ENCODE measurements at places on chromosomes 16 and 17. TPM values are rescaled to one million over a fixed set of nuclear protein-coding genes. Genes with fewer than 3 reads are reported as not detected.

GRCh38 chr17:21005803-21006202 is 37.0 kb downstream of the USP22 start:
- no peak for DNase-seq

DNA sequence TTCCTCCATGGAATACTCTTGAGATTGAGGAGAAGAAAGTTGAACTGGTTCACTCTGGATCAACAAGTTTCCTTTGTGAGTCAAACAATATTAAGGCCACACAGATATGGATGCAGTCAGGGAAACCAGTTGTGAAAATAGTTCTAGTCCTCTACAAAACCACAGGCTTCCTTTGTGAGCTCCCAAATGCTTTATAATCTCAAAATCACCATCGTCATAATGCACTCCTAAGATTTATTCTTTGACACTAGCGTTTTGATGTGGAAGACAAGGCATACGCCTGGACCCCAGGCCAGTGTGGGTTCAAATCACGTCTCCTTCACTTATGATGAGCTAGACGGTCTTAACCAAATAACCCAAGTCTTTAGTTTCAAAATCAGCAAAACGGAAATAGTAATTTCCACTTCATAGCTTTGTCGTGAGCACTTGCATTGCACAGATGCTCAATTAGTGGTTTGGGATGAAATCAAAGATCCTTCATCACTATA is 142.6 kb downstream of the STX8 start:
- DNase-seq, result peak; percentile 34

DNA sequence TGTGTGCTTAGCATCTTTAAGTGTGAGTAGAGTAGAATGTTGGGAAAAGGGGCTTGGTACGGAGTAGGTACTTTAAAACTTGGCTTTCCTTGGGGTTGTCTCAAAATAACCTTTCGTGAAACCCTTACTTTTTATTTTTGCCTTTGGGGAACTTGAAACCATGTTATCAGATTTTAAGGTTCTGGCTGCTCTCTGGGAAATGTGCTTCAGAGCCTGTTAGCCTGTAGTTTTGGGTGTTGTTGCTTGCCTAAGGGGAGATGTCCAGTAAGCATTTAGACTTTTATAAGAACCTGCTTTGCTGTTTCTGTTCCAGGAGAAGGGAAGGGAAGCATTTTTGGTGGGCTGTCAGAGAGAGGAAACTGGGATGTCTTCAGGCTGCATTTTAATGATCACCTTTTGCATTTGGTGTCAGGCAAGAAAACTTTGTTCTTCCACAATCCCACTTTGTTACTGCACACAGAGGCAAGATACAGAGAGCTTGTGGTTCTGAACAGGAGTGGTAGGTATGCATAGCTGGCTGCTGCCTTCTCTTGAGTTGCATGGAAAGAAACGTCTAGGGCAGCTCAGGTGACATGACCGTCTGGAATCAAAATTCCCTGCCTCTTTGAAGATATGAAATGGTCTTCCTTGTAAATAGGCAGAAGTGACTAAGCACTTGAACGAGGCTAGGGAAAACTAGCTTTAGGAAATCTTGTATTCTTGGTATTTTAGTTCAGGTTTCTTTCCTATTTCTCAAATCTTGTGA is 1.7 kb downstream of the RABEP1 start:
- peak; percentile 17 for DNase-seq

The MAP3K3 gene
- total RNA-seq, result 23.7 TPM

The MT1H gene
- total RNA-seq, result 0.40 TPM

GRCh38 chr17:8965394-8966168 is at the start of gene PIK3R5:
PIK3R5 (minus strand) TSS chr17:8965707; CDS start chr17:8911494, 54,213 bp downstream.
- peak; percentile 61 for DNase-seq

DNA sequence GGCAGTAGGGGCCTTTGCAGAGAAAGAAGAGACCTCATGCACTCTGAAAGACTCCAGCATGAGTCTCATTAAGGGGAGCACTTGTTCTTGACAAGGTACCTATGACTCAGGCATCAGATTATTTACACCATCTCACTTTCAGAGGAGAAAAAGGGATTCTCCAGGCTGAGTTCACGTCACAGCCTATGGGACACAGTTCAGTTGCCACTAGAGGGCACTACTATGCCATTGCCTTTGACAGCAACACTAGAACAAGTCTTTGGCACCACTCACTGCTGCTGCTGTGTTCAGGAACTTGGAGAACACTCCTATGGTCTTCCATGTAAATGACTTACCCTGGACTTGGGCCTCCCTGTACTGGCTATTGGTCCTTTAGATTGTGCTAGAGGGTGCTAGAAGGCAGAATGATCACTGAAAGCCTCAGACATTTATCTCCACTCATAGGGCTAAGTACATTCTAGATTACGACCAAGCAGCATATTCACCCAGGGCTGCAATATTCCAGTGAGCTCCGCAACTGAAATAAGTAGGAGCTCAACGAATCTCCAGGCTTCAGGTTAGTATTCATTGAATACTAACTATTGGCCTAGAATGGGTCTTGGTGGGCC is 225.1 kb upstream of the CA10 start:
- peak; percentile 70 for DNase-seq

GRCh38 chr17:19334331-19334730 is 28.2 kb downstream of the B9D1 start:
- DNase-seq, result no peak

DNA sequence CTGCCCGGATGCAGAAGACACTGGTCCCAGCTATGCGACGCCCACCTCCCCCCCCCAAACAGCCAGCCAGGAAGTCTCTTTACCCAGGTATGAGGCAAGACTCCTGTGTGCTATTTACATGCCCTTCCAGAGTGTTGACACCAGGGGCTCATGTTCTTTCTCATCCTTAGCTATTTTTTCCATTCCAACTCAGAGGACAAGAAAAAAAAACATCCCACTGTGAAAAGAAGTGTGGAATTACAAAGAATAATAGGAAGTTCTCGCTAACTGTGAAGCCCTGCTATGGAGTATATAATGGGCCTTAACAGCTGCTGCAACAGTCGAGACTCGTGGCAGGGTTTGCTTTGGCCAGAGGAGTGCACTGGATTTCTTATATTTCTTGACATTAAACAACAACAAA is 584.9 kb downstream of the CDH13 start:
- peak; percentile 4 for DNase-seq

The GRAP gene
- 2.7 TPM for total RNA-seq

The TP53TG3 gene
- not detected for total RNA-seq

The SDR42E1 gene
- 0.93 TPM for total RNA-seq

GRCh38 chr17:74201250-74201649 is 2.2 kb upstream of the RPL38 start:
- DNase-seq, result peak; percentile 84

DNA sequence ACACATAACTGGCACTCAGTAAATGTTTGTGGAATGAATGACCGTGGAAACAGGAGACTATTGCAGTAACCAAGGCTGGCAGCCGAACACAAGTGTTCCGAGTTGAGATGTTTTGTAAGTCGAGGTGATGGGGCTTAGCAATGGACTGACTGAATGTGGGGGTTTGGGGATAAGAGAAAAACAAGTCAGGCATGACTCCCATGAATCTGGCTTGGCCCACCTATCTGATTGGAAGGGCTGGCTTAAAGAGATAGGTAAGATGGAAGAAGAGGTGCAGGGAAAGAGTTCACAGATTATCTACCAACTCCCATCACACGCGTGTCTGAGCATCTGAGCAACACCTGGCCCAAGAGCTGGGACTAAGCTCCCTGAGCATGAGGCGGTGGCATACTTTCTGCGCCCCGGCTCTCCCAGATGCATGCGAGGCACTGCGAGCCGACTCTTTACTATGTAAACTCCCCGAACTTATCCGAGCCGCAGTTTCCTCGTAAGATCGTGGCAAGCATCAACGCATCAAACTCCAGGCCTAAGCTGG is 539 bp downstream of the IFT20 start:
- peak; percentile 33 for DNase-seq

DNA sequence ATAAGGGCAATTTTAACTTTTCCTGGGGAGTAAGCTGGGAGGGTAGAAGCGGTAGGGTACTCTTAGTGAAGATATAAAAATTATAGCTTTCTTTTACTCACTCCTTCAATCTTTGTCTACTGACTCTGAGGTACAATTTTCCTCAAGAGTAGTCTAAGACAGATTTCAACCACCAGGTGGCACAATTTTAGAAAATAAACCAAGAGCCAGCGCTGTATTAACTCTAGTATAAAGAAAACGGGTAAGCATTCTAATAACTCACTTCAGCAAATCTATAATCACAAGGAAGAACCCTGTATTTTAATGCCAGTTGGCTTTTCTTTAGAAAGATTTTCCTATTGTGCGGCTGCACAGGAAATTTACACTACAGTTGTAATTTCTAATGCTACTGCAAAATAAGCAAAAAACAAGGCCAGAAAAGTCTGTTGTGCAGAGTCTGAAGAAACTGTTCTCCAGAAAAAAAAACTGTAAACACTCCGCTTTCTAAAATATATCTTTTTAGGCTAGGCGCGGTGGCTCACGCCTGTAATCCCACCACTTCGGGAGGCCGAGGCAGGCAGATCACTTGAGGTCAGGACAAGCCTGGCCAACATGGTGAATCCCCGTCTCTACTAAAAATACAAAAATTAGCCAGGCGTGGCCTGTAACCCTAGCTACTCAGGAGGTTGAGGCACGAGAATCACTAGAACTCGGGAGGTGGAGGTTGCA is 1.9 kb downstream of the CMC2 start:
- DNase-seq, result peak; percentile 82

DNA sequence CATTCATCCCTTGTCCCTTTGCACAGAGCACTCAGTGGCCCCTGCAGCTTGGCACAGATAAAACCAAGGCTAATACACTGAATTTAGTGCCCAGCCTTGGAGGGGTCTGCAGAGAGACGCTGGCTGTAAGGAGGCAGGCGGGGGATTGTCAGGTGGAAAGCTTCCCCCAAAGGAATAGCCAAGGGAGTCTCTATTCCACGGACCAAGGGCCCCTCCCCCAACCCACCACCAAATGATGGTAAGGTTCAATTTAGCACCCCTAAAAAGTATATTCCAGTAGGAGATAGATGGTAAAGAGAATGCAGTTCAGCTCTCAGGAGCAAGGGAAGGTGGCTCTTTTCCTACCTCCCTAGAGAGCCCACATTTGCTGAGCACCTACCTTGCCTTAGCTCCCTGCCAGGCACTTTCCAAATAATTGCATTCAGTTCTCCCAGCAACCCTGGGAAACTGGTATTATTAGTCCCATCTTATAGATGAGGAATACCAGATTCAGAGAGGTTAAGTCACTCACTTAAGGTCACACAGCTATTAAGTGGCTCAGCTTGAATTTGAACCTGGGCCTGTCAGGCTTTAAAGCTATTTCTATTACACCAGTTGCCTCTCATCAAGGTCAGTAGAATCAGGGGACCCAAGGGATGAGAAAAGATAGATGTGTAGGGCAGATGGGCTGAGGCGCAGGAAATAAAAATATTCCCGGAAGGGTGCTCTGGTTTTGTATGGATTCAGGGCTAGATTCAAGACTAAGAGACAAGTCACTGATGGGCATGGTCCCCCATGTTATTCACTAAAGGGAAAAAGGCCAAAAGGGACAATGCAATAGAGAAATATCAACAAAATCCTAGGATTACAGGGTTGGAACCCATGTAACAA is 20.0 kb upstream of the ZFHX3 start:
- peak; percentile 12 for DNase-seq

- no peak for DNase-seq
Observed at GRCh38 chr16:66271074-66272060, 95.1 kb upstream of the CDH5 start.

DNA sequence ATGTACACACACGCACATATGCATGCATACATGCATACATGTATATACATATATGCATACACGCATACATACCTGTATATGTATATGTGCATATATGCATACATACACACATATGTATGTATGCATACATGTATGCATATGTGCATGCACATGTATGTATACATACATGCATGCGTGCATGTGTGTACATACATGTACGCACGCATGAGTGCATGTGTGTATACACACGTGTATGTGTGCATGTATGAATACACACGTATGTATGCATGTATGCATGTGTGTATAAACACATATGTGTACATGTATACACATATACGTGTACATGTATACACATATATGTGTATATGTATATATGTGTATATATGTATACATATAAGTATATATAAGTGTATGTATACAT is 28.5 kb upstream of the DLX3 start:
- DNase-seq, result no peak

The ZPBP2 gene
- total RNA-seq, result not detected

DNA sequence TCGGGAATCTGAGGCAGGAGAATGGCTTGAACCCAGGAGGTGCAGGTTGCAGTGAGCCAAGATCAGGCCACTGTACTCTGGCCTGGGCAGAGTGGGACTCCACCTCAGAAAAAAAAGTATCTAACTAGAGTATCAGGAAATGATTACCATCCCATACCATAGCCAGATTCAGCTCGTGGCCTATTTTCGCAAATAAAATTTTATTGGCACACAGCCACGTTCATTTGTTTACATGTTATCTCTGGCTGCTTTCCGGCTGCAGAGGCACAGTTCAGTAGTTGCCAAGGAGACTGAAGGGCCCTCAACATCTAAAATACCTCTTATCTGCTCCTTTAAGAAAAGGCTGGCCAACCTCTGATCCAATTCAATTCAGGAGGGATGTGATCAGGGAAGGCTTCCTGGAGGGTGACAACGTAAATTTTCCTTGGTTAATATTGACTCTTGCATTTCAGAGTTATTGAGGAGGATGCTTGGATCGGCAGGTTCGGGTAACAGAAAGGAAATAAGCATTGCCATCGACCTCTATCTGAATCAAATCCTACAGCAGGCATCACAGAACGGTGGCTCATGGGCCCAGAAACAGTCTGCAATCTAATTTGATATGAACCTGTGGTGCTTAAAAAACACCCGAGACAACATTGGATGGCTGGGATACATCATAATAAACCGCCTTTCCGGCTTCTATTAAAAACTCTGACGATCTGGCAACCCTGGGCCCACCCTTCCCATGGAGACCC is 73.8 kb downstream of the XYLT1 start:
- DNase-seq, result peak; percentile 60

DNA sequence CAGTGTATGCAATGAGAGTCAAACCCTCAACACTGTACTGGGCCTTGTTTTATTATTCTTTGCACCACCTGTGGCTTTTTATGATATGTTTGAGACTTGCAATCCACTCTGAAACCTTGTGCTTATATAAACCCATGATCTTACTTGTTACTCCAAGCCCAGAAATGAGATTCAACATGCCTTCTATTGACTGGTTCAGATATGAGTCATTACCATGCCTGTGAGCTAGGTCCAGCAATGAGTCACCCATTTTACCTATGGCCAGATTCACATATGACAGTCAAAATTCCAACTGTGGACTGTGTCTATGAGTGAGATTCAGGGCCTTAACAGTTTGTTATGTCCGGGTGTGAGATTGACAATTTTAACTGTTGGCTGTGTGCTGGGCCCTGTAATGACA is 1846.1 kb downstream of the TP53TG3F start:
- no peak for DNase-seq

- DNase-seq, result peak; percentile 4
Observed at GRCh38 chr17:37701496-37701898, 43.4 kb downstream of the HNF1B start.

GRCh38 chr16:86939609-86940008 is 361.3 kb downstream of the FOXL1 start:
- no peak for DNase-seq

The TBC1D28 gene
- not detected for total RNA-seq

- DNase-seq, result no peak
Observed at GRCh38 chr16:54102888-54103866, 183.4 kb downstream of the IRX3 start.

The SMIM22 gene
- total RNA-seq, result not detected

- DNase-seq, result peak; percentile 96
Observed at GRCh38 chr17:47276868-47277267, 23.2 kb downstream of the ITGB3 start.
